ENCODE measurements at places on chromosomes 12 and 14. TPM values are rescaled to one million over a fixed set of nuclear protein-coding genes. Genes with fewer than 3 reads are reported as not detected.

DNA sequence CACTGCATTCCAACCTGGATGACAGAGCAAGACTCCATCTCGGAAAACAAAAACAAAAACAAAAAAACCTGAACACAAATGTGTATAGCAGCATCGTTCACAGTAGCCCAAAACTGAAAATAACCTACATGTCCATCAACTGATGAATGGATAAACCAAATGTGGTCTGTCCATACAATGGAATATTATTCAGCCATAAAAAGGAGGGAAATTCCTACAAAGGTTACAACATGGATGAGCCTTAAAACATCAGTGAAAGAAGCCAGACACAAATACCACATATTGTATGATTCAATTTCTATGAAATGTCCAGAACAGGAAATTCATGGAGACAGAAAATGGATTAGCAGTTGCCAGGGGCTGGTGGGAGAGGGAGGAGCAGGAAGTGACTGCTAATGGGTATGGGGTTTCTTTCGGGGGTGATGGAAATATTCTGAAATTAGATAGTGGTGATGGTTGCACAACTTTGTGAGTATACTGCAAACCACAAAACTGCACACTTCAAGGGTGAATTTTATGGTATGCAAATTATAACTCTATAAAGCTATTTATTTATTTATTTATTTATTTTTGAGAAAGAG lies 4.0 kb downstream of the MYL2 start:
- H3K27ac ChIP-seq = peak overlapping the region; percentile 77
- peaks cover 17% of the 10 kb centered on the region for H3K4me1 ChIP-seq
- H3K4me3 ChIP-seq = no peak overlapping the region
- no peaks in the 10 kb centered on the region for H3K27me3 ChIP-seq
- DNase-seq = no peak

DNA sequence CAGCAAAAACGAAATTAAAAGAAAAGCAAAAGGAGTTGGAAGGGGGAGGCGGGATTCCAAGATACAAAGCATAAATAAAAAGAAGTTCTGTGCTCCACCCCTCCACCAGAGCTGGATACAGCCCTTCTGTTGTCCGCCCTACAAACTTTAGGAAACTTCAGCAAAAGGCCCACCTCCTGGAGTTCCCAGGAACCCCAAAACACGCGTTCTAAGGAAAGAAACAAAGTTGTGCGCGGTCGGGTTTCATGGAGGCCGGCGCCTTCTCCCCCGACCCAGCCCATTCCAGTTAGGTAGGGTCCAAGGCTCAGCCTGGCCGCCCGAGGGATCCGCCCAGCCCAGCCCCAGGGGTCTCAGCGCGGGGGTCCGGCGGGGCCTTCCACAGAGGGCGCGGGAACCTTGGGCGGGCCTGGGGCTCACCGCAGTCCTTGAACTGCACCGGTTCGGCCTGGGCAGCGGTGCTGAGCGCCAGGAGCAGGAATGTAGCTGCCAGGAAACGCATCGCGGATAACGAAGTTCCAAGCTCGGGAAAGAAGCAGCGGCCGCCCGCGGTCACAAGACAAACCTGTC lies at the start of gene NPC2:
Gene NPC2 (minus strand): TSS at position 530 of the 567 bp plus-strand sequence. CDS start 31 bp downstream, at position 499.
- DNase-seq = no peak
- peak within 1 kb of the TSS; percentile 76 for H3K27ac ChIP-seq
- H3K4me3 ChIP-seq = peak within 1 kb of the TSS; percentile 93
- no peaks in the 10 kb centered on the region for H3K36me3 ChIP-seq
- no peaks in the 10 kb centered on the region for H3K27me3 ChIP-seq

DNA sequence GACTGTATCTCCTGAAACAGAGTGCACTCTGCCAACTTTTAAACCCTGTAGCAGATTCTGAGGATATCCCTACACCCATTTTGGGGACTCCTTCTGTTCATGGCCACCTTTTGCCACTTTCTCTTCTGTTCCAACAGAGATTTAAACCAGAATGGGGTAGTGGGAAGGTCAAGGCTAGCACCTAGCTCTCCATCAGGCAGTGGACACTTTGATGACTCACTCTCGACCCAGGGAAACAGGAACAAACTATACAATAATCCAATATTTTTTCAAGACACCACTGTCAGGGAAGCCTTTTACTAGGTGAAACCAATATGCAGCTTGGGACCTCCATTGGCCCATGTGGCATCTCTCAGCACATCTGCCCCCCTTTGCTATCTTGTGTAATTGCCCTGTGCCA lies 103.6 kb downstream of the DAAM1 start:
- H3K27ac ChIP-seq = no peak overlapping the region
- H3K4me1 ChIP-seq = peaks cover 12% of the 10 kb centered on the region
- no peaks in the 10 kb centered on the region for H3K27me3 ChIP-seq
- no peaks in the 10 kb centered on the region for H3K36me3 ChIP-seq
- DNase-seq = no peak
- H3K4me3 ChIP-seq = no peak overlapping the region

- H3K36me3 ChIP-seq = no peaks in the 10 kb centered on the region
- H3K4me1 ChIP-seq = no peaks in the 10 kb centered on the region
- DNase-seq = no peak
- H3K27ac ChIP-seq = no peak overlapping the region
- H3K27me3 ChIP-seq = no peaks in the 10 kb centered on the region
These were observed 181.3 kb downstream of the RMST start for GRCh38 chr12:97643924-97644323.

AICDA gene
- not detected for total RNA-seq

DNA sequence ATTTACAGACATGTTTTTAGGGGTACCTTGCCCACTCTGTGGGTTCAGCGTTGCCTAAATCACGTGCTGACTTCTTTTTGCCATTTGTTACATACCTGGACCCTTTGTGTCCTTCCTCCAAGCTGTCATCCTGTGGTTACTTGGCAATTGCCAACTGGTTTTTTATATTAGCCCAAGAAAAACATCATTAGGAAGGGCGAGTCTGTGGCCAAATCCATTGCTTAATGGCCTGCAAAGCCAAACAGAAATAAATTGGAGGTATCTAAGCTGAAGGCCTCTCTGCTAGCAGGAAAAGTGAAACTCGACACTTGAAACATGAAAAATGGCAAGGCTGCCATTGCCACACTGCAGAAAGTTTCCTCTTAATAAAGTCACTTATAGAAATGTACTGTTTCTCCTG lies 190.4 kb downstream of the NUAK1 start:
- no peak for DNase-seq

DNA sequence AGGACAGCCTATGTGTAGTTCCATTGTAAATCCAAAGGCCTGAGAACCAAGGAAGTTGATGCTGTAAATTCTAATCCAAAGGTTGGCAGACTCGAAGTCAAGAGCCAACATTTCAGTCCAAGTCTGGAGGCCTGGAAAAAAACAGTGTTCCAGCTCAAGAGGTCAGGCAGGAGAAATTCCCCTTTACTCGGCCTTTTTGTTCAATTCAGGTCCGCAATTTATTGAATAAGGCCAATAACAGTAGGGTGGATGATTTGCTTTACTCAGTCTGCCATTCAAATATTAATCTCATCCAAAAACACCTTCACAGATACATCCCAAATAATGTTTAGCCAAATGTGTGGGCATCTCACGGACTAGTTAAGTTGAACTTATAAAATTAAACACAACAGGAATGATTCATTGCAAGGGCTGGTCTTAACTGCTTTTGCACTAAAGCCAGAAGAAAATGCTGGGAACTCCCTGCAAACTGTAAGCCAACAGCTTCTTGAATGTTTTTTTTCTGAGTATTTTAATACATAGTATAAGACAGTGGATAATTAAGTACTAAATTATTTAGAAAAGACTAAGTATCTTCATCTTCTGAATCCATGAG lies 197.4 kb upstream of the GARIN6 start:
- H3K27ac ChIP-seq = no peak overlapping the region
- H3K4me3 ChIP-seq = no peak overlapping the region
- H3K27me3 ChIP-seq = no peaks in the 10 kb centered on the region
- no peaks in the 10 kb centered on the region for H3K4me1 ChIP-seq

- no peak overlapping the region for H3K27ac ChIP-seq
- no peaks in the 10 kb centered on the region for H3K27me3 ChIP-seq
- DNase-seq = no peak
- no peaks in the 10 kb centered on the region for H3K36me3 ChIP-seq
These were observed 104.2 kb upstream of the AMN1 start for GRCh38 chr12:31832740-31833729.

GRCh38 chr12:77591959-77592743 lies 238.5 kb upstream of the NAV3 start:
- H3K27me3 ChIP-seq = no peaks in the 10 kb centered on the region
- no peak overlapping the region for H3K4me3 ChIP-seq
- no peaks in the 10 kb centered on the region for H3K4me1 ChIP-seq
- H3K36me3 ChIP-seq = no peaks in the 10 kb centered on the region

- H3K36me3 ChIP-seq = peaks cover 3% of the 10 kb centered on the region
- DNase-seq = peak; percentile 52
- H3K4me1 ChIP-seq = peaks cover 26% of the 10 kb centered on the region
These were observed 2.2 kb downstream of the CDK2AP1 start for GRCh38 chr12:123269395-123269892.

DNA sequence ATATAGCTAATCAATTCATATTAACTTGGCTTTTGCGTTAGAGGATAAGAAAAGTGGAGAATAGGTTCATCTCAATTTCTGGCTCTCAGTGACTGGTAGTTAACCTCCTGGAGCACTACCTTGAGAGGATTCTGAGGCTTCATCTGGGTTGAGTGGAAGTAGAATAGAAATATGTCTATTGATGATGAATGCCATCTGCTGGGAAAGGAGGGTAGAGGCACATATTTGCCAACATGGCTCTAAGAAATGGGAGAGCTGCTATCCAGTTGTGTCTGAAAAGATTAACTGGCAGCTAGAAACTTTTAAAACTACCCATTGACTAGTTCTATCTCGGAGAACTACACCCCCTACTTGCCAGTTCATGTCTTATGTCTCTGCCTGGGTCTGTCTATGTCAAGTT lies 530.1 kb downstream of the NRXN3 start:
- H3K36me3 ChIP-seq = no peaks in the 10 kb centered on the region
- no peak overlapping the region for H3K4me3 ChIP-seq
- H3K27me3 ChIP-seq = no peaks in the 10 kb centered on the region
- no peaks in the 10 kb centered on the region for H3K4me1 ChIP-seq
- no peak for DNase-seq
- no peak overlapping the region for H3K27ac ChIP-seq

LRFN5 gene
- total RNA-seq = not detected

All from endothelial cell of umbilical vein (primary cell).